Fibroblast of villous mesenchyme (primary cell): ENCODE measurements at places on chromosomes 5 and 9.

DNA sequence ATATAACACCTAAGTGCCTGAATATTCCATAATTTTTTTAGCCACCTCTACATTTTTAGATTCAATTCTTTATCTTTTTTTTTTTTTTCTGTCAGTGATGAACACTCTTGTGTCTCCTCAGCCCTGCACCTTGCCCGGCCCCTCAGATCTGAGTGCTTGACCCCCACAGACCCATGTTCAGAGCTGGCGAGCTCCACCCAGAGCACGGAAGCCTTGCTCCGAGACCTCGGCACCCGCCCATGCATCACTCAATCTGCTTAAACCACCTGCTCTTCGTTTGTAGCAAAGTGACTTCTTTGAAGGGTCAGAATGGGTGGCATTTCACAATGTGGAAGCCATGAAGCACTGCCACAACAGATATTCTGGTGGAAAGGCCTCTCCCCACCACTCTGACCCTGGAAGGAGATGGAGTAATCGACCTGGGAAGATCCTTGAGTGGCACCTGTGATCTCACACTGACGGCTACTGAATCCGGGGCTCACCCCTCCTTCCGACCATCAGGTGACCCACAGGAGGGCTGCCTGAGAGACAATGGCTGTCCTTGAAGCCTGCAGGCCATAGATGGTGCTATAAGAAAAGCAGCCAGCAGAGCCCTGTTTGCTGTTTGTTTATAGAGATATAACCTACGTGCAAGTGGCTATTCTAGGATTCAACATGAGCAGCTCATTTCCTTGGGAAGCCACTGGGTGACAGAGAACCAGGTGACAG lies 261.1 kb upstream of the IRX4 start:
- DNase-seq = no peak

- DNase-seq = peak; percentile 52
Observed at GRCh38 chr9:4680750-4681149, 1.4 kb downstream of the CDC37L1 start.

DNA sequence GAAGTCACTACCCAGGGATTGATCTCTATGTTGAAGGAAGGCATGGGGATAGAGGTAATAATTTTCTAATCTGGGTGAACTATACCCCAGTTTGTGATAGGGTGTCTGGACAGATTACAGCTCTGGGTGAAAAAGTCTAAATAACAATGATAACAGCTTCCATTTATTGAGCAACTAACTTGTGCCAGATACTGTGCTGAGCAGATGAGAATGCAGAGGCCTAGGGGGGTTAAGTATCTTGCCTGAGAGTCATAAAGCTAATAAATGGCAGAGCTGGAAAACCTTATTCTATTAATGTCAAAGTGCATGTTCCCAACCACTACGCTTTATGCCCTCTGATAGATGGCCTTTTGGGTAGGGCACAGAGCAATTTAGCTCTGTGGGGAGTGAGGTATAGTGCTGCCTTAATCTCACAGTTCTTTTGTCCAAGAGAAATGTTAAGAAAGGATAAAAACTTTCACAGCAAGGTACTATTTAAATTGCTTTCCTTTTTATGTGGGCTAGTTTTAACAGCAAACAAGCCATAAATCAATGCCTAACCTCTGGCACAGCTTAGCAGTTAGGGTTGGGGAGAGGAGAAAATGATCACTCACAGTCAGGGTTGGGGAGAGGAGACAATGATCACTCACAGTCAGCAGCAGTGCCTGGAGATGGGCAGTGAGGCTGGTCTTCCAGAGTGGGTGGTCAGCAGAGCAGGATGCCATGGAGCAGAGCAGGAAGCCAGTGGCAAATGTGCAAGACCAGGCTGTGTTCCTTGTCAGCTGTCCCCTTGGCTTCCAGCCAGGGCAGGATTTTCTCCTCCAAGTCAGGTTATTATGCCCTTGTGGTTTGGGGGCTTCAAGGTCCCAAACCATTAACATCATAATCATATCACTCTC lies 187.0 kb downstream of the CARTPT start:
- DNase-seq = peak; percentile 46

DNA sequence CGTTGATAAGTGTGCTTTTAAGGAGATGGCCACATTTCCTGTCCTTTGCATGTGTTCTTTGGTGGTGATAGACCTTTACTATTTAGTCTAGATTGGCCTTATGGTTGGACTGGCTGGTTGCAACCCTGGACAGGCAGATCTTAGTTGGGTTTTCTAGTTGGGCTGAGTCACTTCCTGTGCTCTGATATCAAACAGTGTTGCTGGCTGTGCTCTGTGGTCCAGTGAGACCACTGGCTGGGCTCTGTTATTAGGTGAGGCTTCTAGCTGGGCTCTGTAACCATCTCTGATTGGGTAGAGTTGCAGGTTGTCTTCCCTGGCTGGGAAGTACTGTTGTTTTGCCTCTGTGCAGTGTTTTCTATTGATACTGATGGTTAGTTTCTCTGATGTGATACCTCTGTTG lies 432.5 kb downstream of the LRRC70 start:
- no peak for DNase-seq

DNA sequence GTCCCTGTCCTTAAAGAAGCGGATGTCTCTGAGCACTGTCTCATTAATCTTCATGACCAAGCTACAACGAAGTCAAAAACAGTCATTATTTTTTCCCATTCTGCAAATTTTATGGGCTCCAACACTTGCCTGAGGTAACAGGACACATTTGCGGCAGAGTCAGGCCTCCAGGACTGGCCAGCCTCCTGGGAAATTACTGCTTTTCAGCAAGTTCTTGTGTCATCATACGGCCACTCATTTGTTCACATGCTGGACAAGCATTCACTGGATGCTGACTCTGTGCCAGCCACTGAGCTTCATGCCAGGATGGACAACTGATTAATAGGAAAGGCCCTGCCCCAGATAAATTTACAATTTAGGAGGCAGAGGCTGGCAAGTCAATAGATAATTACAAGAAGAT lies 305.7 kb downstream of the ACTL7B start:
- DNase-seq = peak; percentile 53

GRCh38 chr5:173333925-173334661 lies 5.9 kb upstream of the STC2 start:
- peak; percentile 61 for DNase-seq

GRCh38 chr5:142783601-142784341 lies 13.6 kb downstream of the ARHGAP26 start:
- no peak for DNase-seq

GRCh38 chr5:9474219-9475002 lies 71.5 kb downstream of the SEMA5A start:
- DNase-seq = peak; percentile 33

DNA sequence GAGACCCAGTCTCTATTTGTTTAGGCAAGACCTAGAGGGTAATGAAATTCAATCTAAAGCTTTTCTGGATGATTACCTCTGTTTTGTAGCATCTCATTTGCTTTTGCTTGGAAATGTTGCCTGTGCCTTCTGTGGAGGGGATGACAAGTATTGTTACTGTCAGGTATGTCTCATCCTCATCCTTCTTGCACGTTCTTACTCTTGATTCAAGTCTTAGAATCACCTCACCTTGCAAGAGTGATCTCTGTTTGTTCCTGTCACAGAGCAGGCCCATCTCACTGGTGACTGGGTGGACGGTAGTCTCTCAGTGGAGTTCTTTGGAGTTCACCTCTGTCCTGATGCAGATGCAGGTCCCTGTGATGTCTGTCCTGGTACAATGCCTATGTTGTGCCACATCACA lies 33.5 kb downstream of the MCCC2 start:
- no peak for DNase-seq

GRCh38 chr5:67941614-67942401 lies 273.7 kb upstream of the PIK3R1 start:
- peak; percentile 22 for DNase-seq

- peak; percentile 34 for DNase-seq
Observed at GRCh38 chr5:126855266-126855665, 78.3 kb downstream of the LMNB1 start.

GRCh38 chr5:68329554-68330255 lies 114.1 kb downstream of the PIK3R1 start:
- DNase-seq = peak; percentile 80

GRCh38 chr5:78521455-78521854 lies 127.1 kb downstream of the LHFPL2 start:
- DNase-seq = no peak

- no peak for DNase-seq
Observed at GRCh38 chr5:66585291-66585690, 10.9 kb upstream of the MAST4 start.

- peak; percentile 50 for DNase-seq
Observed at GRCh38 chr5:5494489-5495402, 72.3 kb downstream of the ICE1 start.
